Right forelimb (tissue), 1 donor: ENCODE measurements at places on chromosomes 2 and 18.

DNA sequence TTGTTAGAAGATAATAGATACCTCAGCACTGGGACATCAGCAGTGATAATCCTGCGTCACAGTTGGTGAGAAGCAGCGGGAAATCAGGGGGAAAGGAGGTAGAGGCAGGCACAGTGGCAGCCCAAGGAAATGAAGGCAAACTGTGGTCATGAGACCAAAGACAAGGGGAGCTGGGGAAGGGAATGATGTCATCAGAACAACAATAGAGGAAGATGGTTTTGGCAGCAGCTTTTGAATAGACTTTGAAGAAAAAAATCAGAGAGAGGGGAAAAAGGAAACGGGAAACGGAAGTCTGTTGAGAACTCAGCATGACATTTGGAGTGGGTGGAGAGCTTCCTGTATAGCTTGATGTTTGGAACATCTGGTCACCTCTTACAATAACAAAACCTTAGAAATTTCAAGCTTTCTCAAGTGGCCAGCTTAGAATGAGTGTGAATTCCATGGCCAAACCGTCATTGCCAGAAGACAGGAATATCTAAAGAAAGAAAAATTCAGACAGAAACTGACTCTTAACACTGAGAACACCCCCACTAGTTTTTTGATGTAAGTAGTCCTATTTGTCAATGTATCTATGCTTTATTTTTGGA, 18.4 kb upstream of the YES1 start:
- DNase-seq = no peak

DNA sequence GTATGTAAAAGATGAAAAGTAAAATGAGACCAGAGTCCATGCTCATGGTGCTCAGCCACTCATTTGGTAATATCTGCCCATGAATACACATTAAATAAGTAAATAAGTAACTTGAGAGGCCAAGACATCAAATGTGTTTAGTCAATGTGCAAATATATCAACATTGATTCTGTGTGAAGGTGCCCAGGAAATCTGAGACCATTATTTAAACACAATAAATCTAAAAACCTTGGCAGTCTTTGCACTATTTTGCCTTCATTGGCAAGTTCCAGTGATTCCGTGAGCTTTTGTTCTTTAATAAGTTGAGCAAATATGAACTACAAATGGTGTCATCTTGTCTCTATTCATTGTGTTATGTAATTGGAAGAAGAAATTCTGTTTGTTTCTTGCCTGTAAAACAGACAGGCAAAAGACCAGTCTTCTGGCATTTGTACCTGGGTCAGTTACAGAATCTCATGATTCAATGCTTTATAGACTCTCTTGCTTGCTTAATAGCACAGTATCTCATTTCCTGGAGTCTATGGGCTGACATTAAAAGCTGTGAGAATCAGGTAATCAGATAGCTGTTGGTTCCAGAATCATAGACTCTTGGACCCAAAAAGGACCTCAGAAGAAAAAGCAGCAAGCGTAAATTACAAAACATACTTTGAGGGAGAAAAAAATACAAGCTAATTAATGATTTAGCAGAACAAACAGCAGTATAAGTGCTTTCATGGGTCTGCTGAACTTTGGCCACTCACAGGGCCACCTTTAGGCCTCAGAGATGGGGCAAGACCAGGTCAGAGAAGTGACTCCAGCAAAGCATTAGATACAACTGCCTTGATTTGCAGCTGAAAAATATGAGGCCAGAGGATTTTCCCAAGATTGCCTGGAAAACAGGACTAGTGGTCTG, 20.0 kb upstream of the SERPINB3 start:
- DNase-seq = no peak

DNA sequence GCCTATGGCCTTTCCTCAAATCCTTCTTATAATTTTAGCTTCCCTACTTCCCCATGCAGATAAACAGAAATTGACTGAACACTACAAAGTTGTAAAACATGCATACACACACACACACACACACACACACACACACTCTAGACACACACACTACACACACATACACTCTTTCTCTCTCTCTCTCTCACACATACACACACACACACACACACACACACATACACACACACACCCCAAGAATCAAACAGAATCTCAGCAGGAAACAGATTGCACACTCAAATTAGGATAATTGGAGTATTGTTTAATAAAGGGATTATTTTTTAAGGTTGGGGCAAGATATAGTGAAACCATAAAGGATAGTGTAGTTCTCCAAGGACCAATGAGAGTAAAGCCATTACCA, 152.2 kb upstream of the SP5 start:
- no peak for DNase-seq

GRCh38 chr18:78740876-78741275, 238.7 kb upstream of the SALL3 start:
- DNase-seq = no peak

GRCh38 chr2:234491281-234491680, 5.6 kb downstream of the ARL4C start:
- no peak for DNase-seq

DNA sequence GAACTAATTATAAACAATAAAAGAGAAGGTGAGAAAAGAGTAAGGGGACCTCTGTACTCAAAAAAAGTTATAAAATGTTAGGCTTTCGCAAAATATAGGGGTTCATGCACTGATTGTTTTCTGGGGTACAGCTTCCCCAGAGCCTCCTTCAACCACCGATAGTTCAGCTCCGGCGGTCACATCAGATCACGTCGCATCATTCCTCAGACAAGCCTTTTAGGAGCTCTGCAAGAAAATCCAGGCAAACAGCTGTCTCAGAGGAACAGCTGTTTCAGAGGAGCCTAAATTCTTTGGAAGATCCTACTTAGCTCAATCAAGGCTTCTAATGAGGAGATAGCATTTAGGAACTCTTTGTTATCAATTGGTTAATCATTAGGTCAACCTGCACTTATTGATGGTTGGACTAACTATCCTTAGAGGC, 78.7 kb downstream of the MYCN start:
- DNase-seq = no peak

DNA sequence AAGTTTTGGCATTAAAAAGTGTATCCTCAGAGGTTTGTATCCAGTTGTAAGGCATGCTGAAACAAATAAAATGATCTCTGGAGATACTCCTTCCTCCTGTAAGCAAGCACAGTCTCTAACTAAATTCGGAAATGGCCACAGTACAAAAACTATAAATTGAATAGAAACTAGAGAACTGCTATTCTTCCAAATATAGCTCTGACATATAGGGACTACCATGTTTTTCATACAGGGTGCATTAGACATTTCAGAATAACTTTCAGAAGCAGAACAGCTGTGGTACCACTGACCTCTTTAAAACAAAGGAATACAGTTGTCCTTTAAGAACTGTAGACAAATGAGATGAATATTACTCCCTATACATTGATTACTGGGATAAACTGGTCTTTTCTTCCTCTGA, 568.5 kb downstream of the ARHGAP15 start:
- no peak for DNase-seq
